ENCODE measurements at places on chromosomes 6 and 20.

DNA sequence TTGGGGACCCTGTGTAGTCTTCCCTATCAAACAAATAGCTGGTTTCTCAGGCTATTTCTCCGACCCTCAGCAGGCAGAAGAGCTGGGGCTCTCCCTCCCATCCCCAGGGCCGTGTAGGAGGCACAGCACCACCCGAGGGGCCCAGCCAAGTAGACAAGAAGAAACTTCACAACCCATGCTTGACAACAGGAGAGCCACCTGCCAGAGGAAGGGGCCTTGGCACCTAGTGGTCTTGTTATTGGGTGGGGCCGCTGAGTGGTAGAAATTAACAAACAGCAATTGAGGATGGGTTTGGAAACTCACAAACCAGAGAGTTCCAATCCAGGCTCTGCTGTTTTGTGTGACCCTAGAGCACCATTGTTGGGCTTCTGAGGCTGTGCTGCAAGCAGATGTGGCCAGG, 108.5 kb upstream of the CHD6 start:
- H3K4me1 ChIP-seq, result no peaks in the 10 kb centered on the region
- ATAC-seq, result no peak
- no peaks in the 10 kb centered on the region for H3K27me3 ChIP-seq
- H3K27ac ChIP-seq, result no peak overlapping the region
- H3K4me3 ChIP-seq, result no peak overlapping the region

- H3K27ac ChIP-seq, result peak overlapping the region; percentile 69
- H3K27me3 ChIP-seq, result no peaks in the 10 kb centered on the region
- peaks cover 52% of the 10 kb centered on the region for H3K4me1 ChIP-seq
- peak overlapping the region; percentile 74 for H3K4me3 ChIP-seq
- H3K36me3 ChIP-seq, result no peaks in the 10 kb centered on the region
These were observed 66.5 kb upstream of the PIM1 start for GRCh38 chr6:37103169-37104039.

DNA sequence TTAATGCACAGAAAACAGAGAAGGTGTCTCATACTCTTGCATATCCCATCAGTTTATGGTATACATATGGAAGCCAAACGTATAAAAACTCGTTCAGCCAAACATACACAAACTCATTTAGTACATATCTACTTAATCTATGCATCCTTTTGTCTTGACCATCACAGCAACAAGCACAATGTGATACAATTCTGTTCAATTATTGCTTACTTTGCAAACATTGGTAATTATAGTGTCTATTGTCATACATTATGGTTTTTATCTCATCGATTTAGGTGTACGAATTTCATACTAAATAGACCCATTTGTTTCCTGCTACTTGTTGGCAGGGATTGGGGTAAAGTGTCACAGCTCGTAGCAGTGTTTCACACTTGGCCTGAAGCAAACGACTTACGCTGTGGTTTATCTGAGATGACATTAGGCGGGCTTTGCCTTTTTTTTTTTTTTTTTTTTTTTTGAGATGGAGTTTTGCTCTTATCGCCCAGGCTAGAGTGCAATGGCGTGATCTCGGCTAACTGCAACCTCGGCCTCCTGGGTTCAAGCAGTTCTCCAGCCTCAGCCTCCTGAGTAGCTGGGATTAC, 425.9 kb upstream of the JARID2 start:
- no peaks in the 10 kb centered on the region for H3K36me3 ChIP-seq
- no peak overlapping the region for H3K4me3 ChIP-seq

DNA sequence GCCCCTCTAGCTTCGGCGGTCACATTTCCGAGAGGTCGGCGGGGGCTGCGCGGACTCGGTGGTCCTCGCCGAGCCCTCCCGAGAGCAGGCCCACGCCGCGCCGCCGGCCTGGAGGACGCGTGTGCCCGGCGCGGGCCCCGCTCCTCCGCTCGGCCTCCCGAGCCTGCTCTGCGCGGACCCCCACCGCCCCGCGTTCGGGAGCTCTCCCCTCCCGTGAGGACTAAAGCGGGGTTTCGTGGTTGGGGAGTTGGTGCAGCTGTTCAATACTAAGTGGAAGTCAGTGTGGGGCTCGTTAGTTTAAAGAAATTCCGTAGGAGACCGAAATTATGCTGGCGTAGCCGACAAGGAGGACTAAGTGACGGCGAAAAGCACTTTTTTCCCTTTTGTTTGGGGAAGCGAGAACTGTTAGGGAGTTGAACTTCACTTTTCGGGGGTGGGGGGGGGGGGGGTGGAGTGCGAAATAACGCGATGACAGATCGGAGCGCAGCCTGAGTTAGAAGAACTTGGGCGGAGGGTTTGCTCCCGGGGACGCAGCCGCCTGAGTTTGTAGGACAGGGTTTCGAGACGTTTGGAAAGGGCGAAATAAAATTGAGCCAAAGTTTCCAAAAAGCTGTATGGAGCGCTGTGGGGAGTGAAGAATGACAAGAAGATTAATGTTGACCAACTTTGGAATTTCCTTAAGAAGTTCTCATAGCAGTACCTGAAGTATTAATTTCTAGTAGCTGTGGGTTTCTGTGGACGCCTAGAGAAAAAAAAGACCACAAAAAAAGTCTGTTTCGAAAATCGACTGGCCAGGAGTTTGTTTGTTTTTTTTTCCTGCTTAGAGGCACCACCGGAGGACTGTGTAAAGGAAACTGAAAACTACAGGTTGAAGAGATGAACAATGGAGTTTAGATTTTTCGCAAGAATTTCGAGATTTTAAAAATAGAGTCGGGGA, 1.4 kb downstream of the QKI start:
- peak overlapping the region; percentile 89 for H3K27ac ChIP-seq
- no peaks in the 10 kb centered on the region for H3K27me3 ChIP-seq
- peak overlapping the region; percentile 93 for H3K4me3 ChIP-seq
- H3K36me3 ChIP-seq, result no peaks in the 10 kb centered on the region
- peaks cover 53% of the 10 kb centered on the region for H3K4me1 ChIP-seq

GRCh38 chr20:9613871-9614270, 99.5 kb downstream of the LAMP5 start:
- H3K27me3 ChIP-seq, result peaks cover 15% of the 10 kb centered on the region
- no peaks in the 10 kb centered on the region for H3K36me3 ChIP-seq
- H3K4me3 ChIP-seq, result no peak overlapping the region
- no peaks in the 10 kb centered on the region for H3K4me1 ChIP-seq
- ATAC-seq, result no peak
- H3K27ac ChIP-seq, result no peak overlapping the region

- no peak overlapping the region for H3K27ac ChIP-seq
- no peak for ATAC-seq
- H3K4me3 ChIP-seq, result no peak overlapping the region
- H3K36me3 ChIP-seq, result peaks cover 30% of the 10 kb centered on the region
- no peaks in the 10 kb centered on the region for H3K27me3 ChIP-seq
These were observed 19.7 kb downstream of the NPEPL1 start for GRCh38 chr20:58712151-58712791.

DNA sequence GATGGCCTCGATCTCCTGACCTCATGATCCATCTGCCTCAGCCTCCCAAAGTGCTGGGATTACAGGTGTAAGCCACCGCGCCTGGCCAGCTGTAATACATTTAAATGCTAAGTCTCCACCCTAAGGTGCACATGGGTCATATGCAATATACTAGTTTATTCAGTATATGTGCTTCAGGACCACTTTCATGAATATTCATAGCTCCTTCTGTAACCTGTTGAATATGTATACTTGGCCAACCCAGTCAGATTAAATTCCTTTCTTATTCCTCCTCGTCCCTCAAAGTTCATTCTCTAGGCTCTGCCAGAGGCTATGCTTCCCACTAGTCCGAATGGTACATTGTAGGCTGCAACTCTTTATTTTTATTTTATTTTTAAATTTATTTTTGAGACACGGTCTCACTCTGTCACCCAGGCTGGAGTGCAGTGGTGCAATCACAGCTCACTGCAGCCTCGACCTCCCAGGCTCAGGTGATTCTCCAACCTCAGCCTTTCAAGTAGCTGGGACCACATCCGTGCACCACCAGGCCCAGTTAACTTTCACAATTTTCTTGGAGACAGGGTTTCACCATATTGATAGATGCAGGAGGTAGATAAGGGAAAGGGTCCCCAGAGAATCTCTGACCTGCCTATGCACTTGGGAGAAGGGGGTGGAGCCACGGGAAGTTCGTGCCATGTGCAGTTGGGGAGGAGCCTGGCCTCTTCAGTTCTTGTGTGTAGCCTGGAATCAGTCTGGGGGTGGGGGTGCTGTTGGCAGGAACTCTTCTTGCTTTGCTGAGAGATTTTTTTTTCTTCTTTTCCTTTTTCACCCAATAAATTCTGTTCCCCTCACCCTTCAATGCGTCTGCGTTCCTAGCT, 41.3 kb upstream of the DDR1 start:
- H3K36me3 ChIP-seq, result no peaks in the 10 kb centered on the region
- no peak overlapping the region for H3K27ac ChIP-seq
- peaks cover 35% of the 10 kb centered on the region for H3K27me3 ChIP-seq

DNA sequence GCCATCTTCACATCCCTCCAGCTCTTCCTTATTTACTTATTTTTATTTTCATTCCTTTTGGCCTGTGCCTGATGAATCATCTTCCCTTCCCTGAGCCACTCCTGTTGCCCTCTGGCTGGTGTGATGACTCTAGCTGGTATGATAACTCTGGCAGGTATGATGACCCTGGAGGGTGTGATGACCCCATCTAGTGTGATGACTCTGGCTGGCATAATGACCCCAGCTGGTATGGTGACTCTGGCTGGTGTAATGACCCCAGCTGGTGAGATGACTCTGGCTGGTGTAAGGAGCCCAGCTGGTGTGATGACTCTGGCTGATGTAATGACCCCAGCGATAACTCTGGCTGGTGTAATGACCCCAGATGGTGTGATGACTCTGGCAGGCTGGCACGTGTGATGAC, 426.8 kb downstream of the QKI start:
- H3K4me3 ChIP-seq, result no peak overlapping the region
- no peaks in the 10 kb centered on the region for H3K36me3 ChIP-seq
- H3K27me3 ChIP-seq, result peaks cover 5% of the 10 kb centered on the region
- no peak overlapping the region for H3K27ac ChIP-seq

GRCh38 chr6:28839443-28840120, 84.2 kb downstream of the TRIM27 start:
- H3K4me3 ChIP-seq, result peak overlapping the region; percentile 94
- H3K27me3 ChIP-seq, result peaks cover 44% of the 10 kb centered on the region
- peaks cover 25% of the 10 kb centered on the region for H3K4me1 ChIP-seq

All from stimulated activated memory B cell treated with anti-CD40 and anti-IgM and Interleukin-4, amounts not matched to agents 10 μg/mL and 1 μg/mL and 100 μg/mL, for 72 hours (primary cell).